NK-92 treated with Interleukin-12 subunit alpha and Interleukin-12 subunit beta, amount 100 ng/mL, for 24 hours (cell line): ENCODE measurements at places on chromosomes 4 and X.

DNA sequence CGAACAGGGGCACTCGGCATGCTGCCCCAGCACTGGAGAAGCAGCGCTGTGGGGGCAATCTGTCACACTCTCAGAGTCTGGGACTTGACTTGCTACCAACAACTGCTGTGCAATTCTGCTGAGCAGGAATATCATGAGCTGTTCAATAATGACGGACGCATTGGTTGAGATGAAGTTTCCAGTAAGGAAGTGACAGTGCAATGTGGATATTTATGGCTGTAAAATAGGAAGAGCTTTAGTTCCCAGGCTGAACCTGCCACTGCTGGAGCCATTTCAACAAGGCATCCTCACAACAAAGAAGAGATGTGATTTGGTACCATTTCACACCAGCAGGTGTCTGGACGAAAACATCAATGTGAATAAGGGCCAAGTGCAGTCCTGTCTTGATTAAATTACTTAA is 24.2 kb downstream of the CHST7 start:
- DNase-seq, result no peak

DNA sequence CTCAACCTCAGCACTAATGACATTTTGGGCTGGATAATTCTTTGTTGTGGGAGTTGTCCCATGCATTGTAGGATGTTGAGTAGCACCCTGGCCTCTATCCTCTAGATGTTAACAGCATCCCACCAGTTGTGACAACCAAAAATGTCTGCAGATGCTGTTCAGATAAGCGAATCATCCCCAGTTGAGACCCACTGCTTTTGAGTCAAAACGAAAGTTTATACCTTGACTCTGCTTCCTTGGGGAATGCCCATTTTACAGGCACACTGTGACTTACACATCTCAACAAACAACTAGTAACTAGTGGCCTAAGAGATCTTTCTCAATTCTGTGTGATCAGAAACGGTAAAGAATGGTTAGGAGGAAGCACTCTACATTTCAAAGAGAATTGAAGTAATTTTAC is 37.0 kb downstream of the SEPSECS start:
- no peak for DNase-seq

GRCh38 chr4:61173799-61174198 is 26.3 kb upstream of the ADGRL3 start:
- DNase-seq, result no peak

DNA sequence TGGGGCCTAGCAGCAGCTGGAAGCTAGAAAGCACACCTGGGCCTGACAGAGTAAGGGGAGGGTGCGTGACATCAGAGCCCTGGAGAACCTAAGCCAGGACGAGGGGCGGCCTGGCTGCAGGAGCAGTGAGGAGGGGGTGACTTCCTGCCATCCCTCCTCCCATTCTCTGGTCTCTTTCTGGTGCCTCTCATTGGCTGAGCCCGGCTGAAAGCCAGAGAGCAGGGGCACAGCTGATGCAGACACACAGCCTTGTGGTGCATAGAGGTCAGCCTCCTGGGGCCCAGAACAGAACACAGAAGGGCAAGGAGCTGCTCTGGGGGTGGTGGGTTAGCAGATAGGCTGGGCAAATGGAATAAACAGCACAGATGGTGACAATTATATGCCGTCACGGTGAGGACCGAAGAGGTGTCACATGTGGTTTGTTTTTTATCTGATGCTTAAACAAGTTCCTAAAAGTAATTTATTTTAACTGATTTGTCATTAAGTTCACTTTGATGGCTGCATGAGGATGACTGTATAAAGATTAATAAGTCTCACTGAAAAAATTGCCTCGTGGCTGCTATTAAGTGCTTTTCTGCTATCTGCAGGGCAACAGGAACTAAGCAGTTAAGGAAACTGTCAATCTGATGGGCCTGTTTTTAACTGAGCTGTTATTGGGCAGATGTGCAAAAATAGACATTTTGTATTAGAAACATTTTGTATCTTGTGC is 102.0 kb downstream of the FNIP2 start:
- DNase-seq, result no peak

DNA sequence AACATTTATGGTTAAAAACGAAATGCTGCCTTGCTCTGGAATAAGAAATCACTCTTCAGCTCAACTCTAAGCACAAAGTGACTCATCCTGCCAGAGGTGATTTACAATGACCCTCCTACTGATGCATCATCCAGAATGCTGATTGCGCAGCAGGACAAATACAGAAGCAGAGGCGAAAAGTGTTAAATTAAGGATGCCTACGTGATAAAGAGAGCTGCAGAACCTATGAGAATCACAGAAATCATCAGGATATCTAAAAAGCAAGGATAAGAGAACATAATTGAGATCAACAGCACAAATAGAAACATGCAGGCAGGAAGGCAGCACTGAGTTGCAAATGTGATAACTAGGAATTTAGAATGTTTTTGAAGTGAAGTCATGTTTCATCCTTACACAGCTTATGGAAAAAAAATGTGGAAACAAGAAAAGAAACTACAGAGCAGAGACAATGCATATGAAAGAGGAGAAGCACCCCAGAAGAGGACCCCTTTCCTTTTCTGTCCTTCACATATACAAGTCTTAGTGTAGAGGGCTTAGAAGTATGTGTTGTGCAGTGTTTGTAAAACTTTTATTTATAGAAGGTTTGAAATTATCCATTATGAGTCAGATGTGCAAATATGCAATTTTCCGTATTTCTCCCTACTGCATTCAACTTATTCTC is 188.4 kb downstream of the SLC7A11 start:
- no peak for DNase-seq

DNA sequence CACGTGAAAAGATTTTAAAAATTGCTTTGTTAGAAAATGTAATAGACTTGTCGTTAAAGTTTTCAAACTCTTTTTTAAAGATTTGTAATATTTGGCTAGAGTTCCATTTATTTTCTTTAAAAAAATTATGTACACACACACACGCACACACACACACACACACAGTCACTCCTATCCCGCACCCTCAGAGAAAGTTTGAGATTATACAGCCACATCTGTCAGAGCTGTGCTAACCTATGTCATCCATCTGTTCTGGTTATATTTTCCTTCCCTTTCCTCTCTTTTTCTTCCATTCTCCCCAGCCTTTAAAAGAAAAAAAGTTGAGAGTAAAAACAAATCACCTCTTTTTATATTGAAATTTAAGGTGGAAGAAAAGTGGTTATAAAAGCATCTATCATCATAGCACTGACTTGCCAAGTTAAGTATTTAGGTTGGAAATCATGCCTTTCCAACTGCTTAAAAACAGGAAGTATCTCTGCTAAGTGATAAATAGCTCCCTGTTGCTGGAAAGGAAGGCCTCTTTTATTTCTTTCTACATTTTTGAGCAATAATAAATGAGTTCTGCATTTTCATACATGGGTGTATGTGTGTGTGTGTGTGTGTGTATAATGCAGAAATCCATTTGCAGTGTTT is 163.3 kb upstream of the SPRY1 start:
- DNase-seq, result no peak

GRCh38 chr4:54192811-54193210 is 36.3 kb upstream of the PDGFRA start:
- no peak for DNase-seq

DNA sequence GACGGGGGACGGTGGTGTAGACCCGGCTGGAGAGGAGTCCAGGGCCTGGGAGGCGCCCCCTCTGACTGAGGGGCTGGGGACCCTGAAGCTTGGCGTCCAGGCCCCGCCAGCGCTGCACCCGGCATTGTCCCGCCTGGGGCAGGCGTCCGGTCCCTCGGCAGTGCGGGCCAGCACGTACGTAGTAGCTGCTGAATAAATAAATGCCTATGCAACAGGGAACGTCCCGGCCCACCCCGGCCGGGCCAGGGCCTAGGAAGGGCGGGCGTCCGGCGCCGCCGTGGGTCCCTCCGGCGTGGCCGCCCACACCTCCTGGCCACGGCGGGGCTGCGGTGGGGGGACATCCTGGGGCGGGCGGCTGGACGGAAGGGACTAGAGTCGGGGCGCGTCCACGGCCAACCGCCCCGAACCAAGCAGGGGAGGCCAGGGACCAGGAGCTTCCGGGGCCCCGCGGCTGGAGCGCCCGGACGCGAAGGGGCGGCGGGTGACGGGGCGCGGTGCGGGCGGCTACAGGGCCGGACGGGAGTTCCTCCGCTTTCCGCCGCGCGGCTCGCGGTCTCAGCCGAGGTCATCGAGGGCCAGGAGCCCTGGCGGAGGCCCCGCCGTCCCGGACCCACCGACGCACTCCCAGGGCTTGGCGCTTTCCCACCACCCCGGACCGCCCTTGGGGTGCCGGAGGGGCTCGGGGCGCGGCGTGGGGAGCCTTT is 886 bp upstream of the WWC2 start:
- DNase-seq, result no peak

- no peak for DNase-seq
Observed at GRCh38 chrX:49030283-49030682, 12.9 kb downstream of the TFE3 start.

- DNase-seq, result no peak
Observed at GRCh38 chrX:112083624-112084326, 1.2 kb upstream of the TRPC5 start.

DNA sequence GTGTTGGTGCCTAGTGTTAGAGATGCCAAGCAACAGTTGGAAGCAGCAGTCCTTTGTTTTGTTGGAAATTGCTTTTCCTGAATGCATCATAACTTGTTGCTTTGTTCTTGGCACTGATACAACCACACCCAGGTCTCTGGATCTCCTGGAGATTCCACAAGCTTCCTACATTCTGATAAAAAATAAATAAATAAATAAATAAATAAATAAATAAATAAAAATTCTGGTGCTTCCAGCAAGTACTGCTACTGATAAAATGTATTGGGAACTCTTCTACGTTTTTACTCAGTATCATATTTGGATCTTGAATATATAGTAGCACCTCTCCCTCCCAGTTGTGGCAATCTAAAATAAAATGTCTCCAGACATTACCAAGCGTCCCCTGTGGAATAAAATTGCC is 62.7 kb upstream of the GRID2 start:
- no peak for DNase-seq

DNA sequence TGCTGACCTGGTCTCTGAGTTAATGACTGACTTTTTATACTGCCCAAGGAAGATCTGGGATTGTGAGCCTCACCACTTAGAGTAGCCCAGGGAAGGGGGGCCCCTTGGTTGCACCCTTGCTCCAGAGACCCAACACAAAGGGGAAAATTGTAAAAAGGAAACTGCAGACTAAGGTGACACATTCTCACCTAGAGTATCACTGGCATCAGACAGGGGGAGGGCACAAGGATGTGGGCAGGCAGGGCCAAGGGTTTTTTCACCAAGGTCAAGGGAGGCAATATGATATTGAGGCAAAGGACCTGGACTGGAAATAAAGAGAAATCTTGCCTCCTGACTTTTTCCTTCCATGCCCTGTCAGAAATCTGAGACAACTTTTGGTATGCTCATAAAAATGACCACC is 386.2 kb upstream of the FGF16 start:
- no peak for DNase-seq

DNA sequence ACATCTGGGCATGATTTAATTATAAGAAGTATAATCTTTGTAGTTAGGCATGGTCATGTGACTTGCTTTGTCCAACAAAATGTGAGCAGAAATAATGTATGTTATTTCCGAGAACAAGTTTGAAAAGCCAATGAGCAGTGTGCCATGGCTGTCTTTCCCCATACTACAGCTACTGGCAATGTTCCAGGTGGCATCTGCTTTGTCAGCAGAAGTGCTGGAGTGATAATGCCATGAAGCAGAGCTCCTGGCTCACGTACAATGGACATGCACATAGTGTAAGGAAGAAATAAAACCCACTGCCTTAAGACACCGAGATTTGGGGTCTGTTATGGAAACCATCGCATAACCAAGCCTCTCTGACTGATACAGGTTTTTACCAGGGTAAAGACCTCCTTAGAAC is 212.6 kb upstream of the RASGEF1B start:
- DNase-seq, result no peak

GRCh38 chrX:150508451-150509367 is 59.7 kb upstream of the MTM1 start:
- no peak for DNase-seq

DNA sequence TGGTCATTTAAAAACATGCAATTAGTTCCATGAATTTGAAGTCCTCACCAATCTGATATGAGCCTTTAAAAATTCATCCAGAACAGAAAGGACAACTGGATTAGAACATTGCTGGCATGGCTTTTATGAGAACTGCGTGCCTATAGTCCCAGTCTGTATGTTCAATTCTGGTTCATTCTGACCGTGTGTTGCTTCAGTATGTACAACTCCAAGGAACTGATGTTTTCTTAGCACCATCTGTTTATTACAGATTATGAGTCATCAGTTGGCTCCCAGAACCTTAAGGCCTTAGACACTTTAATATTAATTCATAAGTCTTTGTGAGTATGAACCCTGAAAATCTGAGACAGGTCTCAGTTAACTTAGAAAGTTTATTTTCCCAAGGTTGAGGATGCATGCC is 115.0 kb downstream of the CEP44 start:
- DNase-seq, result no peak

DNA sequence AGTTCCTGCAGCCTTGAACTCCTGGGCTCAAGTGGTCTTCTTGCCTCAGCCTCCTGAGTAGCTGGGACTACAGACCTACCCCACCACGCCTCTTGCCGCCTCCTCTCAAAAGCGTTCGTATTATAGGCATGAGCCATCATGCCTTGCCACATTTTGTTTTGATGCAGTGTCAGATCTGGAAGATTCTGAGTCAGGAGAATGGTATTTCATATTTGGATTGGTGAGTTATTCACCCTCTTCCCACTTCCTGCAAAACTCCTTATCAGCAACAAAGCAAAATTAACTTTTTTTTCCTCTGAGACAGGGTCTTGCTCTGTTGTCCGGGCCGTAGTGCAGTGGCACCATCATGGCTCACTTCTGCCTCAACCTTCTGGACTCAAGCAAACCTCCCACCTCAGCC is 29.6 kb downstream of the REST start:
- DNase-seq, result no peak

DNA sequence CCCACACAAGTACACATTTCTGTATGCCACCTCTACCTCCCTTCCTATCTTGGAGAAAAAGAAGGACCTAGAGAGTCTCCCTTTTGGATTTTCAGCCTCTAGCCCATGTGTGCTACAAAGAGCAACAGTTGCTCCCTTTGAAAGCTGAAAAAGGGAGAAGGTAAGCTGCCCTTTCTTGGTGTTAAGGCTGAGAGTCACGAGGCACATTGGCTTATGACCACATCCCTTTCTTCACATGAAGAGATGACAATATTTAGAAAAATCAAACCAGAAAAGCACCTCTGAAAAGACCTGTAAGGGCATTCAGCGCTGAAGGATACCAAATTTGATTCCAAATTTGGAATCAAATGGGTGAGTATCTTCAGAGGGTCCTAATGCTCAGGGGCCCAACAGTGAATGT is 6.4 kb upstream of the FGFBP1 start:
- no peak for DNase-seq

DNA sequence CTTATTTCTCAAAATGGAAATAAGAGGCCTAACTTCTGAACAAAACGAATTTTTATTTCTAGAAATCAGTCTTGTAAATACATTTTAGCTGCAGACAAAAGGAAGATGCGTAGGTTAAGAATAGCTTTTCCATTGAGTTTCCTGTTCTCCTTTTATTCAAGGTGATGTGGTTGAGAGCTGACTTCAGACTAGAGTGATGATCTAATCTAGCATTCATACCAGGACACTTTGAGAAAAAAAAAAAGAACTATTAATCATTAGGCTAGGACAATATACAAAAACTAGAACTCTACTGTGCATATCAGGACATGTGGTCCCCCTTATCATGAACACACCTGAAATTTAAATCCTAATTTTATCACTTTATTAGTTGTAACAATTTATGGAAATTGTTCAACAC is 884.5 kb upstream of the EPHA5 start:
- no peak for DNase-seq

GRCh38 chr4:4425696-4426095 is 38.8 kb downstream of the NSG1 start:
- DNase-seq, result no peak
